Natural killer cell treated with Interleukin-12 subunit alpha and Interleukin-12 subunit beta and Interleukin-15 and Interleukin-18, amount 100 ng/mL, for 72 hours (primary cell): ENCODE measurements at places on chromosomes 2 and 18. TPM values are rescaled to one million over a fixed set of nuclear protein-coding genes. Genes with fewer than 3 reads are reported as not detected.

FAM237A gene
- not detected for total RNA-seq

CAVIN2 gene
- total RNA-seq: not detected

PRKAG3 gene
- total RNA-seq: not detected

DNA sequence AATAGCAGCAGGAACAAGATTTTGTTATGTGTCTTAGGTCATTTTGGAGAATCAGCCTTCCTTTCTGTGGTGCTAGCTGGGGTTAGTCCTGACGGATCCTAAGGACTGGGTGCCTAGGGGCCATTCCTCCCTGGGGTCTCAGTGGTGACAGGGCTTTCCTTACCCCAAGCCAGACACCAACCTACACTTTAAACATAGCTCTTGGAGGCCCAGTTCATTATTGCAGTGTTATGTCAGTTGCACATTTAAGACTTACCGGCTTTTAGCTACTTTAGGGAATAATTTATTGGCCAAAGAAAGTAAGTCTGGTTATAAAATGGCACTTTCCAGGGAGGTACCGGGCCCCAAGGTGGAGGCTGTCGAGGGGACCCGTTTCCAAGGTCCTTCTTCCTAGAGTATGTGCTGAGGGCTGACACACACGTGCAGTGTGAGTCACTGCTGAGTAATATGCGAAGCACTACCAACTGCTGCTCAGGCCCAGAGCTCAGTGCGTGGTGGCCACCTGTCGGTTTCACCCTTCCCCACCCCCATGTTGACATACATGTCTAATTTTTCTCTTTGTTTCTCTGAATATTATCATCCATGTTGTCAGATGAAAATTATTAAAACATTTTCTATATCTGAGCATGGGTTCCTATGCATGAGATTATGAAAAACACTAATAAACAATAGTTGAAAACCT is 37.0 kb upstream of the GRHL1 start:
- no peak for DNase-seq

DNA sequence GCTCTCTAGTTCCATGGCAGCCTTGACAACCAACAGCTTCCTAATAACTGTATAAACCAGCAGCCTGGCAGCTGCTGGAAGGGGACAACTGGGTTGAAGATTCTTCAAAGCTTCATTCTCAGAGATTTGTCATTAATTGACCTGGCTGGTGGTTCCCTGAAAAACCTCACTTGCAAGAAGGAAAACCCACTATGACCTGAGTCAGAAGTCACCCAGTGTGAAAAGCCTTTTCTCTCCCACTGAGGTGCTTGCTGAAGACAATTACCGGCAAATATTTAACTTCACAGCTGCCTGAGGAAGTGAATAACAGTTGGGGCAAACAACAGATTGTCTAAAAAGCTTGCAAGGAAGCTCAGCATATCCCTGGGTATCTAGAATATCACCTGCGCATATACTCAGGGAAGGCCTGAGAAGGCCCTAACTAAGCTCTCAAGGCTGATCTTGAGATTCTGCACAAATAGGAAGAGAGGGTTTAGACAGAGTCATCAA is 49.9 kb downstream of the CRACDL start:
- no peak for DNase-seq

GRCh38 chr2:23602116-23602515 is 217.1 kb downstream of the KLHL29 start:
- peak; percentile 58 for DNase-seq

DNA sequence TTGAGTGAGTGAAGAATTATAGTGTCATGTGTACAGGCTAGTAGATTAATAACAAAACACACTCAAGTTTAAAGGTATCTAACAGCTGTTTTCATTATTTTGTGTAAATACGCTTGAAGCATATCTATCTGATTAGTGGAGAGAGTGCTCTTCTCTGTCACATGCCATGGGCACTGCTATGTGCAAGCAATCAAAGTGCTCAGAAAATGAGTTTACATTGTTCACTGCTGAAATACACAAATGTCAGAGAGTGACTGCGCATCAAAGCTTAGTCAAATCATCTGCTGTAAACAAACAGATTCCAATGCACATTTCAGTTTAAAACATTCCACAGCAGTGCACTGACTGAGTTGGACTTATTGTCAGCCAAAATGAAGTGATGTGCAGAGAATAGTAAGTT is 423.4 kb downstream of the ZEB2 start:
- DNase-seq: no peak

- no peak for DNase-seq
Observed at GRCh38 chr2:239984421-239985194, 40.5 kb downstream of the NDUFA10 start.

DNA sequence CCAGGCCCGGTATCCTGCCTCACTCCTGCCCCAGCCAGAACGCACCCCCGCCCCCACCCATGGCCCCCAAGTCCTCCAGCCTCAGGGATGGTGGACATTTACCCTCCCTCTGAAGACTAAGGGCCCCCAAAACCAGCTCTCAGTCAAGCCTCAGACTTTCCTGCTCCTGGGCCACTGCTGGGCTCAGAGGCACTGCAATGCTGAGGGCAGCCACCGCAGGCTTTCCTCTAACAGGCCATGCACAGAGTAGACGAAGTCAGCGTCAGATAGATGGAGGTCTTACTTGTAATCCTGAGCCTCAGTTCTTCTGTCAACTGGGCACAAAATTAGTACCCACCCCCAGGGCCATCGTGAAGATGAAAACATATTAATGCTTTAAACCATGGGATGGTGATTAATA is 92.6 kb downstream of the TTC32 start:
- DNase-seq: no peak

DNA sequence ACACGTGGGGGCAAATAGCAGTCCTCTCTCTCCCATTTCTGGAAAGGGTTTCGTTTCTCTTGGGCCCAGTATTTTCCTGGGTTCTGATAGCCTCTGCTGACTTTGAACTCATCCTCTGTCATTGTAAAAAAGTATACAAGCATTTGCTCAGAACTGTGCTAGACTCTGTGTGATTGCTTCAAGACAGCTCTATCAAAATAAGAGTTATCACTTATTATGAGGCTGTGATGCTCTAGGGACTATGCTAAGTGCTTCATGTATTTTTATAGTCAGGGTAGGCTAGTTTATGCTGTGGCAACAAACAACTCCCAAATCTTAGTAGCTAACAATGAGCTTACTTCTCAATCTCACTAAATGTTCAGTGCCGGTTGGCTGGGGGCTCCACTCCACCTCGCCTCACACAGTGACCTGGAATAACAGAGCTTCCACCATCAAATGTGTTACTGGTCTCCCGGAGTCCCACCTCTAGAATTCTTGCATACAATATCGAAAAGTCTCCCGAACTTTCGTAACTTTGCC is 110.8 kb upstream of the CDC42EP3 start:
- DNase-seq: no peak

DNA sequence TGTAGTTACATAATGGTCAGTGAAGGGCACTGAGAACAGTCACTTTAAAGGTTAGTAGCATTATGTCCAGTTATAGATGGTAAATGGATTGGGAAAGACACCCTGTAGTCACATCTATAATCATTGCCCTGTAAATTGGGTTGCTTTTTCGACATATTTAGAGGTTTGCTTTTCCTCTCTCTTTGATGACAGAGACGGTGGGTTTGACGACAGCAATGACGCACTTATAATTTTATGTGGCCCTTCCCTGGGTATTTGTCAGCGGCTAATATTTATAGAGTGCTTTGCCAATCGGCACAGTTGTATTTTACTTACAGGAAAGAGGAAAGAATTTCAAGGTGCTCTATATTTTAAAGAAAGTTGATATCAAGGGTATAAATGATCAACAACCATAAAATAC is 2.8 kb downstream of the CPS1 start:
- DNase-seq: no peak

- DNase-seq: no peak
Observed at GRCh38 chr2:207777124-207777523, 7.4 kb upstream of the FZD5 start.
